ENCODE measurements at places on chromosomes 7 and 10.

- no peak for DNase-seq
These were observed 730.8 kb downstream of the PHTF2 start for GRCh38 chr7:78529392-78529791.

DNA sequence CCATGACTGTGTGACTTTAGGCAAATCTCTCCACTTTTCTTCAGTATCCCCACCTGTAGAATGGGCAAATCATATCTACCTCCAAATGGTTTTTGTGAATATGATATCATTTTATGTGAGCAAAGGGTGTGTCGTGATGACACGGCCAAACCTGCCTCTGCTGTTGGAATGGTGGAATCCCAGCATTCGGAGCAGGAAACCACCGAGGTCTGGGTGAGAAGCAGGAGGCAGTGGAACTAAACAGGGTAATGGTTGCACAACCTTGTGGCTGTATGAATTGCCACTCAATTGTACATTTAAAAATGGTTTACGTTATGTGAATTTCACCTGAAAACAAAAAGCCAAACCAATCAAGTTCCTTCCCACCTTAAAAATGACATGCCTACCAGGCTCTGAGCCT is 131.4 kb upstream of the ZMIZ1 start:
- DNase-seq = no peak

- DNase-seq = peak; percentile 65
These were observed 86.9 kb downstream of the JAZF1 start for GRCh38 chr7:28093623-28094232.

DNA sequence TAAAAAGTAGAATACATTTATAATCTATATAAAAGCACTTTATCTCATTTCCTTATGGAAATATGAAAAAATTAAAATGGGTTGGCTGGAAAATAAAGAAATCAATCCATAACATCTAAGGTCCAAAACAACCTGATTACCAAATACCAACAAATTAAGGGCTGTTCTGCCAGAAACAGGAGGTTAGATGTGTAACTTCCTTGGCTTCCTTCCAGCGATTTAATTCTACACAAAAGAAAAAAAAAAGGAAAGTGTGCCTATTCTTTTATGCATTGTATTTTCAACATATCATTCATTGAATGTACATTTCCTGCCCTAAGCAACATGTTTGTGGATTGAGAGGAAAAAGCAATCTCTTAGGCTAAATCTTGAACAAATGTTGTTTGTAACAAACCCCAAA is 36.2 kb upstream of the USP6NL start:
- DNase-seq = no peak

- DNase-seq = no peak
These were observed 505.8 kb downstream of the SUGCT start for GRCh38 chr7:40640566-40640965.

DNA sequence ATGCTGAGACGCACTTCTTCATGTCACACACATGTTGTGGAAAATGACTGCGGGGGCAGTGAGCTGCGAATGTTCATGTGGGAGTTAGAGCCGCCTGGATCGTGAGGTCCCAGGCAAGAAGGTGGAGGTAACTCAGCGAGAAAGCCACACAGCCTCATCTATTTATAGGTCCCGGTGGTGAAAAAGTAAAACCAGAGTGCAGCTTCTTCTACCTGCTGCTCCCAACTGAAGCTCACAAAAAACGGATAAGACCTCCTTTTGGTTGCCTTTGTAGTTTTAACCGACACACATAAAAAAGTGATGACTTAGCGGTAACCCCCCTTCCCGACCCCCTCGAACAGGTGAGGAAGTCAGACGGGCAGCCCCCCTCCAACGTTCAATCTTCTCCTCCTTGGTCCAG is 276.9 kb downstream of the GATA3 start:
- peak; percentile 64 for DNase-seq

GRCh38 chr7:92133133-92133736 is 1.0 kb downstream of the CYP51A1 start:
- DNase-seq = no peak

- peak; percentile 10 for DNase-seq
These were observed 30.3 kb downstream of the PIK3CG start for GRCh38 chr7:106895246-106895864.

GRCh38 chr7:35424869-35425495 is 171.1 kb upstream of the TBX20 start:
- peak; percentile 57 for DNase-seq

DNA sequence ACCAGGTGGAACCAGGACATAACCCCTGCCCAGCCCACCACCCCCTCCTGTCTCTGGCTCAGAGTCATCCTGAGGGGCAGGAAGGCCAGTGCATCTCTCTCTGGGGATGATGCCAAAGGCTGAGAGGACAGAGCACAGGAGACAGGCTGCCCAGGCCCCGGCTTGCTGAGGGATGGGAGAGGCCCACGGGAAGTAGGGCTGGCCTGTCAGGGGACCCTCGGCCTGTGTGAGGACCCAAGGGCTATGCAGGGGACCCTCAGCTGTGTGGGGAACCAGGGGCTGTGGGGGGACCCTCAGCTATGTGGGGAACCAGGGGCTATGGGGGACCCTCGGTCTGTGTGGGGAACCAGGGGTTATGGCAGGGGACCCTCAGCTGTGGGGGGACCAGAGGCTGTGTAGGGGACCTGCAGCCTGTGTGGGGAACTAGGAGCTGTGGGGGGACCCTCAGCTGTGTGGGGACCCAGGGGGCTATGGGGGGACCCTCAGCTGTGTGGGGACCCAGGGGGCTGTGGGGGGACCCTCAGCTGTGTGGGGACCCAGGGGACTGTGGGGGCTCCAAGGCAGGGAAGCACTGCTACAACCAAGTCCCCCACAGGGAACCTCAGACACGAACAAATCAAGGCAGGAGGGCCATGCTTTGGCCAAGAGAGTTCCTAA is 27.7 kb downstream of the EBF3 start:
- DNase-seq = no peak

DNA sequence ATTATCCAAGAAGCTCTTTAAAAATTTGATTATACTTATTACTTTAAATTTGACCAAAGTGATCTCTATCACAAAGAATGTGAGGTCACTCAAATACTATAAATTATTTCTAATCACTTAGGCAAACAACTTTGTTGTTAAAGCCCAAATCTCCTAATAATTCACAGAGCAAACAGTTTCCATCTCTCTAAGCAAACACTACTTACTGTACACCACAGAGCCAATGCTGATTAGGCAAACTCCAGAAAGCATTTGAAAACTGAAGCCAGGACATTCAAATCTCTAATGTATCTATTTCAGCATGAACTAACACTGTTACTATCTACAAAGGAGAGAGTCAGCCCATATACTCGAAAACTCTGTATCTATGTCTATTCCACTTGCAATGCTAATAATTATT is 107.1 kb downstream of the RNF32 start:
- DNase-seq = no peak

DNA sequence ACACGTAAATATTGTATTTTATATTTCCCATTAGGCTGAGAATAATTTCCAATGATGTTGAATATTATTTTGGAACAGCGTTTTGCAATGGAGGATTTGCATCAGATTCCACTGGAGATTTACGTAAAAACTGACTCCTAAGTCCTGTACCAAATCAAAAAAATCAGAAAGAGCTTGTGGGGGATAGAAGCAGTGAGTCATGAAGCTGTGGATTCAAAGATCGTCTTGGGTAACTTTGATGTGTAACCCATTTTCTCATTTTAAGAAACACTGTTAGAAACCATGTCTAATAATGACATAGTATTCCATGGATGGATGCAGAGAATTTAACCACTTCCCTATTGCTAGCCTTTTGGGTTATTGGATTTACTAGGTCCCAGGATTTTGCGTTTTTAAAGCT is 158.6 kb downstream of the INHBA start:
- DNase-seq = no peak

All from CD4-positive, alpha-beta T cell treated with Interleukin-4 for 1 hour (primary cell).